OCI-M1 (cell line): ENCODE measurements at places on chromosomes 7 and 10.

DNA sequence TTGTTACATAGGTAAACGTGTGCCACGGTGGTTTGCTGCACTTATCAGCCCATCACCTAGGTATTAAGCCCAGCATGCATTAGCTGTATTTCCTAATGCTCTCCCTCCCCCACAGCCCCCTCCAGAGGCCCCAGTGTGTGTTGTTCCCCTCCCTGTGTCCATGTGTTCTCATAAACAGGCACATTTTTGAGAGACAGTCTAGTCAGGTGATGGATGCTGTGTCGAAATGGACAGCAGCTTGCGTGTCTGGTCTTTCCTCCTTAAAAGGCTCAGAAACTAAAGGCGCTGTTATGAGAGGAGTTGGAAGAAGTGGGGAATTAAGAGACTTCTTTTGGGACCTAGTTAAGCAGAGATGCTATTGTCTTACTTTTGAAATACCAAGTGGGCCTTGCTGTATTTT lies 296.0 kb downstream of the BBS9 start:
- DNase-seq, result no peak

GRCh38 chr10:76509446-76509845 lies 1078.0 kb downstream of the LRMDA start:
- no peak for DNase-seq

- no peak for DNase-seq
Measured at GRCh38 chr10:62498271-62498670, 124.1 kb downstream of the ZNF365 start.

- DNase-seq, result no peak
Measured at GRCh38 chr7:124162667-124163066, 129.8 kb upstream of the TMEM229A start.

GRCh38 chr7:132773527-132773956 lies 197.3 kb upstream of the PLXNA4 start:
- DNase-seq, result no peak

DNA sequence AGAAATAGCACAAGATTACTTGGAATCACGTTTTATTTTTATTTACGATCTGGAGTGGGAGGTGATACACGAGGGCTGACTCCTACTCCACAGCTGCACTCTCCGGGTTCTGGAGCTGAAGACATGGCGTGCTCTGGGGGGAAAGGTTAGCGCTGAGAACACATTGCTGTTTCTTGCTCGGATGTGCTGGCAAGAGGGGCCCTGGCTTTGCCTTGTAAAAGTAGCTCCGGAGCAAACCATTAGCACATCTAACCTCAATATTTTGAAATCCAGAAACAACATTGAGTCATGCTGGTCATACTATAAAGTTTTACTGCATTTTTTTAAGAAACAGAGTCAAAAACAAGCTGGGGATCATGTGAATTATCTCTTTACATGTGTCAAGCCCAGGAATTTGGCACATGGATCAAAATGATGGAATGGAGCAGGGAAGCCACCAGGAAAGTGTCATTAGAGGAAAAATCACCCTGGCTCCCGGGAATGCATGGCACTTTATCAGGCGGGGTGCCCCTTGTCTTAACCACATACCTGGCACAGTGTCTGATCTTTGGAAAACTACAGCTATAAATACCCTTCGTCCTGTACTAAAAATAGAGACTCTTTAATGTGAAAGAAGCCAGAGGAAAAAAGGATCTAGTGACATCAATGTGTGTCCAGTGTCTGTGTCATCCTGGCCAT lies 31.6 kb upstream of the LYZL1 start:
- DNase-seq, result peak; percentile 42

- no peak for DNase-seq
Measured at GRCh38 chr7:8035192-8035591, 66.6 kb downstream of the GLCCI1 start.

- no peak for DNase-seq
Measured at GRCh38 chr7:155210356-155210755, 87.3 kb upstream of the INSIG1 start.
